ENCODE measurements at places on chromosomes 6 and 20. TPM values are rescaled to one million over a fixed set of nuclear protein-coding genes. Genes with fewer than 3 reads are reported as not detected.

Gene HEY2
- total RNA-seq, result 22.7 TPM

Gene OPRL1
- 2.1 TPM for total RNA-seq

DNA sequence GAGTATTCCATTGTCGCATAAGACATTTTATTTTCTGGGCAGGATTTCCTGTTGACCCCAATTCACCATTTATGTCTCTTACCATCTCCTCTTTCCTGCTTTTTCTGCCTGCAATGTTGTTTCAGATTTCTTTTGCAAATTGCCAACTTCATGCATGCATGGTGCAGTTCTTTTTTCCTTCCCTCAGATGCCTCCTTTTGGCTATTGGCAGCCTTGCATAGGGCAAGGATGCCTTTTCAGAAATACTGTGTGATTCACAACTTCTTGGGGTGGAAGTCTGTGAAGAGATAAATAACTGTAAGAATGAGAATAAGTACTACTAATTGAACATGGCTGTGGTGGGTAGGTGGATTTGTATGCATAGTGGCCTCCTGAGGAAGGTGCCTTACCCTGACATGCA is 116.7 kb downstream of the SOX4 start:
- DNase-seq, result no peak

DNA sequence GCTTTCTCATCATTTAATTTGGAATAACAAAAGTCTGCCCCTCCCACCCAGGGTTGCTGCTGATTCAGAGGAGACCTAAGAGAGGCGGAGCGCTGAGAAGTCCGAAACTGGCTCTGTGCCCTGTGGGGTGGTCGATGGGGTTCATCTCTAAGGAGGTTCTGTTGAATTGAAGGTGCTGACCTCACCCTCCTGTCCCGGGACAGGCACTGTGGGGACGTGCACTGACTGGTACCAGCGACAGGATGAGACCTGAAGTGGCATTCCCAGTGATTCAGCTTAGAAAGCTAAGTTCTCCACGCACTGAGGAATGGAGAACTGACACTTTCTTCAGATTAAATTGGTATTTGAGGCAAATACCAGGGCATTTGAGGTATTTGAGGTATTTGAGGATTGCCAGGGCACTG is 1.3 kb downstream of the GUCA1B start:
- DNase-seq, result no peak

DNA sequence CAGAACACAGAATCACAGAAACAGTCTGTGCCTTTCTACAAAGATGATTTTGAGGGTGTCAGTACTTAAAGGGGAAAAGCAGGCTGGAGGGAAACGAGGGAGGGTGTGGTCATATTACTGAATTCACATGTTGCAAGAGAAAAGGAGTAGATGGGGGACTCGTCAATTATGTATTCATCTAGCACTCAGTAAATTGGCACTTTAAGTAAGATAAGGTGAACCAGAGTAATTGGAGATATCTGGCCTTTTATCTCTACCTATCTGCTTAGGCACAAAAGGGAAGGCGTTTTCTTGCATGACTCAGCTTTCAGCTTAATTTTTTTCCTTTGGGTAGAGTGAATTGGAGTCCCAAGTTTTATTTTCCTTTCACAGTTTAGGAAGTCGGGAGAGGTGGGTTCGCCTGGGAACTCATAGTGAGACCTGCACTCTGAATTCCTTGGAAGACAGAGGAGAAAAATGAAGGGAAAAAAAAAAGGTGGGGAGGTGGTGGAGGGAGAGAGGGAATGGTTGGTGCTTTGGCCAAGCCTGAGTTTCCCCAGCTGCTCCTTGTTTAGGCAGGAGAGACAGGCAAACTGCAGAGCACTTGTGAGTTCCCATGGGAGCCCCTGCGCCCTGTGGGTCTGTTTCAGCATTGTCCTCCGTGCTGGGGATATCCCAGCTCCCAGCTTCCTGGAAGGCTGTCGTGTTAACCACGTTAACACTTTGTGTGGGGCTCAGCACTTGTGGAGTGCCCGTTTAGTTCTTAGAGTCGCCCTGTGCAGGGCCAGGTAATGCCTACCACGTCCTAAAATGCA is 19.7 kb upstream of the GTSF1L start:
- DNase-seq, result no peak
